ENCODE measurements at places on chromosomes 2 and 18.

DNA sequence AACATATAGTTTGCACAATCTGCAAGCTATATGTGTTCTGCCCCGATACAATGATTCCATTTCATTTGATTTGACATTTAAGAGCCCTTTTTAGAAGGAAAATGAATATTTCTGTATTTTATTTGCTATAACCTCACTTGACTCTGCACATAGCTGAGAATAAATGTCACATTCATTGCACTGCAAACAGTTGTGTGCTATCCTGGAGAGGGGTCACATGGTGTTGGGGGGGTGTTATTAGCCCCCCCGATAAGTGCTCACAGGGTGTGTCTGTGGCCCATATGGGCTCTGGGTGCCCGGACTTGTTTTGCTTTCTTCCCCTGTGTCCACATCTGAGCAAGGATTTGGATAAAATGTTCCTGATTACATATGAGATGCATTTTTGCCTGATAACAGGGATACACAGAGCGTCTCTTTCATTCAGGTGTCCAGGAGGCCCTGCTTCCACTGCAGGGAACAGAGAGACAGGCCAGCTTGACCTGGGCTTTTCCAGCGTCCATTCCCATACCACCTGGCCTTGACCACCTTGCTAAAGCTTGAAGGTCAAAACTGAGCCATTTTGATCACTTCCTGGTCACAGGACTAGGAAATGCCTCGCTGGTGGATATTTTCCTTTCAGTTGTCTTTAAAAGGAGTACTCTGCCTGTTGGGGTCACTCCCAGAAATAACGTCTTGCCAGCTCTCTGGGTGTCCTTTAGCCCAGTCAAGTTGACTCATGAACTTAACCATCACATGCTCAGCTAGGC, 38.4 kb upstream of the ID2 start:
- DNase-seq = no peak

GRCh38 chr2:132937629-132938028, 267.6 kb upstream of the LYPD1 start:
- DNase-seq = no peak

DNA sequence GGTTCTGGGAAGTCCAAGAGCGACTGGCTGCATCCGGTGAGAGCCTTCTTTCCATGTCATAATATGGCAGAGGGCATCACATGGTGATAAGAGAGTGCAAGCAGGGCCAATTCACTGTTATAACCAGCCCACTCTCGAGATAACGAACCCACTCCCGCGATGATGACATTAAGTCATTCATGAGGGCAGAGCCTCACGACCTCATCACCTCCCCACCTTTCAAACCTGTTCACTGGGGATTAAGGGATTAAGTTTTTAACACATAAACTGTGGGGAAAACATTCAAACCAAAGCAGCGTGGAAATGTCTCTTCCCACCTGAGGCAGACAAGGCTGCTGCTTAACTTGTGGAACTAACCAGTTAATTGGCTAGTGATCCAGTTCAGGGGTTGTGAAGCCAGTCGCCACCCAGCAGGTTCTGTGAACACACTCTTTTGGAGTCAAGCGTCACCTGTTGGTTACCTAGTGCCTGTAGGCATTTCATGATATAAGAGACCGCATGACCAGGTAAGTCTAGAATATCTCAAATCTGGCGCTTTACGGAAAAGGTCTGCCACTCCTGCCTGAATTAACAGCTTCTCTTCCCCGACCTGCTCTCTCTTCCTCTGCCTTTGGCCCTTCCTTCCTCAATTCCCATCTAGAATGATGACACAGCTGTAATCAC, 54.3 kb downstream of the EDAR start:
- no peak for DNase-seq

- DNase-seq = no peak
Observed at GRCh38 chr18:8871489-8871888, 166.1 kb downstream of the MTCL1 start.

GRCh38 chr2:205680067-205680466, 2.2 kb upstream of the NRP2 start:
- no peak for DNase-seq

- DNase-seq = no peak
Observed at GRCh38 chr18:54879691-54880090, 51.4 kb downstream of the RAB27B start.
